ENCODE measurements at places on chromosomes 1 and 21.

- DNase-seq: no peak
Observed at GRCh38 chr1:227521782-227522181, 41.6 kb upstream of the ZNF678 start.

DNA sequence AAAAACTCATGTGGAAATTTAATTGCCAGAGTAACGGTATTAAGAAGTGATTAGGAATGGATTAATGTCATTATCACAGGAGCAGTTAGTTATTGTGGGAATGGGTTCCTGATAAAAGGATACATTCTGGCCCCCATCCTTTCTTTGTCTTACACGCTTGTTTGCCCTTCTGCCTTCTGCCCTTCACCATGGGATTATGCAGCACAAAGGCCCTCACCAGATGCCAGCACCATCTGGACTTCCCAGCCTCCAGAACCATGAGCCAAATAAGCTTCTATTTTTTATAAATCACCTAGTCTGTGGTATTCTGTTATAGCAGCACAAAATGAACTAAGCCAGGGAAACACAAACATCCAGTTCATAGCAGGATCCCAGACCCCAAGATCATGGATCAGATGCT is 33.9 kb upstream of the POU2F1 start:
- no peak for DNase-seq

GRCh38 chr21:33027401-33028286 is 1.9 kb downstream of the OLIG2 start:
- no peak for DNase-seq

GRCh38 chr21:21210552-21210951 is 212.3 kb downstream of the NCAM2 start:
- DNase-seq: no peak

GRCh38 chr1:168301664-168302320 is 21.1 kb downstream of the TBX19 start:
- no peak for DNase-seq

- DNase-seq: no peak
Observed at GRCh38 chr1:234553240-234554188, 56.5 kb downstream of the IRF2BP2 start.

DNA sequence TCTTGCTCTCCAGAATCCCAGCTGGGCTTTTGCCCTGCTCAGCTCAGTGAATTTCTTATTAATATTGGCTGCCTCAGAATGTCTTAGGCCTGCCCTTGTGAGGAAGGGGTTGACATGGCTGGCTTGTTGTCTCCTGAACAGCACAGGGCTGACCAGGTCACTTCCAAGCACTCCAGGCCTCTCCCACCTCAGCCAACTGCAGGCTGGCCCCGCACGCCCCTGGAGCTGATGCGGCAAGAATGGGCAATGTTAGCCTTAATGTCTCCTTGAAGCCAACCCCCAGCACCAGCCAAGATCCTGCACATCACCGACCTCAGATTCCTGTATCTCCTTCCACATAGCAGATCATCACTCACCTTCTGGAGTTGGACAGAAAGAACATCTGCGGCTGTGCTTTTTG is 598.6 kb downstream of the AJAP1 start:
- no peak for DNase-seq

- DNase-seq: no peak
Observed at GRCh38 chr1:4010284-4010683, 110.2 kb upstream of the C1orf174 start.

DNA sequence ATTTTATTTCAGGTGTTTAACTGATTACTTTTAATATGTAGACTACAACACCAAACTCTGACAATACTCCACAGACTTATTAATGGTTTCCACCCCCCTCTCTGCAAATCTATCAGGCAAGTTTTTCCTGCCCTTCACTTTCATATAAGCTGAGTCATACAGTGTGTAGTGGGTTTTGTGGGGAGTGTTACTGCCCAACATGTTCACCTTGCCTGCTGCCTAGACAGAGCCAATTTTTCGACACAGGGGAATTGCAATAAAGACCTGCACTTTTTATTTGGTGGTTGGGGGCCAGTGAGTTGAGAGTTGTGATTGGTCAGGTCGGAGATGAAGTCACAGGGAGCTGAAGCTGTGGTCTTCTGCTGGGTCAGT is 119.7 kb downstream of the PPIAL4G start:
- DNase-seq: no peak

DNA sequence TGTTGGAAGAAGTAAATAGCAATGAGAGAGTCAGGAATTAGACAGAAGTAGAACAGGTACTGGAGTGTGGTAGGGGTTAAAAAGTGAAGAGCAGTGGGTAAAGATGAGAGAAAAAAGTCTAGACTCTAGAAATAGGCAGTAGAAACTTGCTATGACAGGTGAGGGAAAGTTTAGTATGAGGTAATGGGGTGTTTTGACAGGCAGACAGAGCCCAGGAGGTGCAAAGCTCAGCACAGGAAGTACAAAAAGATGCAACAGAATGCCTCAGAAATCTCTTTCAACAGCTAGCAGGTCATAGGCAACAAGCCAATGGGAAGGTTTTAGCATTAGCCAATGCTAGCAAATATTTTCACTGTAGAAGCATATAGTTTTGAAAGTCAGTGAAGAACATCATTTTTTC is 319.1 kb upstream of the SGIP1 start:
- DNase-seq: no peak

- DNase-seq: no peak
Observed at GRCh38 chr1:110916669-110917306, 43.8 kb downstream of the CD53 start.

GRCh38 chr1:207926984-207927383 is 16.1 kb upstream of the CD34 start:
- DNase-seq: no peak

DNA sequence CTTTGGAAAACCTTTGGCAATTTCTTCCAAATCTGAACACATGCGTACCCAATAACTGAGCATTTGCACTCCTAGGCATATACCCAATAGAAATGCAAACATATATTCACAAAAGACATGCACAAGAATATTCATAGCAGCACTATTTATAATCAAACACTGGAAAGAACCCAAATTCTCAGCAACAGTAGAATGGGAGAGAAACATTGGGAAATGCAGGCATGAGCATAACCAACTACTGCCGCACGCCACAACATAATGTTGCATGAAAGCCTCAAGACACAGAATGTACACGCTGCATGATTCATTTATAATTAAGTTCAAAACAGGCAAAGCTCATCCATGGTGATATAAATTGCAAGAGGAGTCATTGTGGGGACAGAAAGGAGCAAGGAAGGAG is 69.5 kb upstream of the FBXO28 start:
- no peak for DNase-seq

DNA sequence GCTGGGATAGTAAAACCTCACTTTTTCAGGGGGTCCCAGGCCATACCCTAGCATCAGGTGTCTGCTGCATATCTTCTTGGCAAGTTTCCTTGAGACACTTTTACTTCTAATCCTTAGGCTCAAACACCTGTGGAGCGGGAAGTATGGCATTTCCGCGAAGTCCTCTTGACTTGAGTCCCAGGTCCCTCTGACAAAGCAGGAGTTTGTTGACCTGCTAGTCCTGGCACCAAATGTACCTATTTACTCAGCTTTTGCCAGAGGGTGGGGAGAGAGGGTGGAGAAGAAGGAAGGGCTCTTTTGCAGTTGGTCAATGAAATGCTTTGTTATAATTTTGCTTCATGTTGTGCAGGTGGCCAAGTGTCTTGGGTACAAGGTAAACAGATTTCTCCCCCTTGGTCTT is 59.7 kb downstream of the CLIC6 start:
- no peak for DNase-seq

DNA sequence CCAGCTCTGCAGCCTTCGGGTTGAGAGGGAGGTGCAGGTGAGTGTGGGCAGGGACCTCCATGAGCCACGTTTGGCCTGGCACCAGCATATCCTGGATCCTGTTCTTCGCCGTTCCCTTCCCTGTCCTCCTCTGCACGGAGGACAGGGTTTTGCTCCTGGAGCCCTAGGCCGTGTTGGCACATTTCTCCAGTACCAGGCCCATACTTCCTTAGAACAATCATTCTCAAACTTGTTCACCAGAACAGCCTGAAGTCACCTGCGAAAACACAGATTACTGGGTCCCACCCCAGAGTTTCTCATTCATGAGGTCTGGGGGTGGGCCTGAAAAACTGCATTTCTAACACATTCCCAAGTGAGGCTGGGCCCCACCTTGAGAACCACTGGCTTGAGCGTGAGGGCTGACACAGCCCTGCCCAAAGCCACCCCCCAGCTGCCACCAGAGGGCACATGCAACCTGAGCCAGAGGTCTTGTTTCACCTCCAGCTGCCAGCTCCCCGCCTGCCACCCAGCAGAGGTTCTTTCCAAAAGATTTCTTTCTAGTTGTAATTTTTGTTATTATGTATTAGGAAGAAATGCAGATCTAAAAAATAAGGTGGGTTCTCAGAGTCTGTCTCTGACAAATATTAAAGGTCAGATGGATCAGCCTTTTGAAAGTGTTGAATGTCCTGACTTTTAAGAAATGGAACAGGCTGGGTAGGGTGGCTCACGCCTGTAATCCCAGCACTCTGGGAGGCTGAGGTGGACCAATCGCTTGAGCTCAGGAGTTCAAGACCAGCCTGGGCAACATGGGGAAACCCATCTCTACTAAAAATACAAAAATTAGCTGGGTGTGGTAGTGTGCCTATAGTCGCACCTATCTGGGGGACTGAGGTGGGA is 39.6 kb upstream of the LDLRAP1 start:
- DNase-seq: peak; percentile 23

- no peak for DNase-seq
Observed at GRCh38 chr21:27803571-27803970, 836.7 kb upstream of the ADAMTS5 start.

GRCh38 chr1:5514527-5515183 is 477.6 kb downstream of the NPHP4 start:
- DNase-seq: peak; percentile 53

DNA sequence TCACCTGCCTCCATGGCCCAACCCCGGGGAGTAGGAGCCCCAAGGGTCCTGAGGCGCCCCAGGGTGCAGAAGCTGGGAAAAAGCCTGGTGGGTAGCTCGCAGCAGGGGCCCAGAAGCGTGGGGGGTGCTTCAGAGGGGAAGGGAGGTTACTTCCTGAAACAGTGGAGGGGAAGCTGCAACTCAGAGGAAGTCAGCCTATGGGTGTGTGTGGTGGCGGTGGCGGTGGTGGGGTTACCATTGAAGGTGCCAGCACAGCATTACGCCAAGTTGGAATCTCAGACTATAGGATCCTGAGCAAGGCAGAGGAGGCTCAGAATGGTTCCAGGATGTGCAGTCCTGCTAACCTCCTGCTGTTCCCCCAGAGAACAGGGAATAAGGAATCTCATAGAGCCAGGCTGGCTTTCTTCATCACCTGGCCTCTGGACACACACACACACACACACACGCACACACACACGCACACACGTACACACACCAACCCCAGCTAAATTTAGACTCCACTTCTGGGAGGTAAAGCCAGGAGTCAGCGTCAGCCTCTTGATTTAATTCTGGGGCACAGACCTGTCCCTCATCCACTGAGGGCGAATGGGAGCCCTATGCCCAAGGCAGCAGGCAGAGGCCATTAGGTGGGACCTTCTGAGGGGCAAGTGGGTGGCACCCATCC is 1.3 kb downstream of the DENND4B start:
- DNase-seq: peak; percentile 57

DNA sequence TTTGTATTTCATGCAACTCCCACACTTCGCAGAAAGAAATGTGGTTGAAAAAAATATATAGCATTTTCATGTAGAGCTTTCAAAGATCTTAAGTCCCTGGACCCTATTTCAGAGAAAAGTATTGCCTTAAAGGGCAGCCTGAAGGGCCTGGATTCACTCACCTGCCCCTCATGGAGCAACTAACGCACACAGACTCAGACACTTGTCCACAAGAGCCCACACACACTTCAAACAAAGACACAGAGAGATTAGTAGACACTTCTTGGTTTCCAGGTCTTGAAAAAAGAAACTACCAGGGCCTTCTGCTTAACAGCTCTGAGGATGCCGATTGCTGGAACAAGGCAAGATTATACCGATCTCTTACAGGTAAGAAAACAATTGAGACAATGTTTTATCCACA is 122.2 kb downstream of the ZBTB18 start:
- no peak for DNase-seq

GRCh38 chr1:31488528-31488927 is 75.5 kb downstream of the SERINC2 start:
- DNase-seq: no peak

GRCh38 chr1:230631477-230631876 is 10.8 kb upstream of the COG2 start:
- DNase-seq: no peak

GRCh38 chr1:109717729-109718128 is 5.7 kb downstream of the GSTM5 start:
- DNase-seq: no peak

All from stimulated activated CD8-positive, alpha-beta memory T cell treated with anti-CD3 and anti-CD28 coated beads, Interleukin-2, amount 100 ng/mL, for 1 hour (primary cell).